ENCODE measurements at places on chromosomes 12 and 14. TPM values are rescaled to one million over a fixed set of nuclear protein-coding genes. Genes with fewer than 3 reads are reported as not detected.

The CPNE8 gene
- total RNA-seq: 23.1 TPM

The WNT1 gene
- not detected for total RNA-seq

The NEUROD4 gene
- not detected for total RNA-seq

The SRGAP1 gene
- 10.1 TPM for total RNA-seq

The TMEM52B gene
- not detected for total RNA-seq

The CCDC198 gene
- total RNA-seq: not detected

The CCDC196 gene
- total RNA-seq: not detected

The FBRSL1 gene
- total RNA-seq: 59.9 TPM

The LUM gene
- total RNA-seq: 40.5 TPM

The MMP17 gene
- total RNA-seq: 5.3 TPM

The NEMP1 gene
- 5.3 TPM for total RNA-seq

The CDK2 gene
- total RNA-seq: 7.7 TPM

The CCDC38 gene
- total RNA-seq: not detected

The ABCD2 gene
- 0.88 TPM for total RNA-seq

The ZBTB42 gene
- 8.0 TPM for total RNA-seq

The CYP27B1 gene
- 1.7 TPM for total RNA-seq

The CLEC1A gene
- total RNA-seq: 2.1 TPM

The GZMB gene
- not detected for total RNA-seq

The DNAI7 gene
- total RNA-seq: not detected

The ANO2 gene
- 23.9 TPM for total RNA-seq

The APEX1 gene
- total RNA-seq: 142 TPM

The OTOGL gene
- 0.13 TPM for total RNA-seq

The EXOC3L4 gene
- total RNA-seq: 20.6 TPM

The TPH2 gene
- not detected for total RNA-seq

The SYCP3 gene
- not detected for total RNA-seq

The SPRYD4 gene
- 5.1 TPM for total RNA-seq

Data from Peyer's patch (tissue), 4 donors.